ENCODE measurements at places on chromosomes 4 and X.

GRCh38 chr4:20203508-20203907 lies 48.2 kb upstream of the SLIT2 start:
- DNase-seq = no peak

DNA sequence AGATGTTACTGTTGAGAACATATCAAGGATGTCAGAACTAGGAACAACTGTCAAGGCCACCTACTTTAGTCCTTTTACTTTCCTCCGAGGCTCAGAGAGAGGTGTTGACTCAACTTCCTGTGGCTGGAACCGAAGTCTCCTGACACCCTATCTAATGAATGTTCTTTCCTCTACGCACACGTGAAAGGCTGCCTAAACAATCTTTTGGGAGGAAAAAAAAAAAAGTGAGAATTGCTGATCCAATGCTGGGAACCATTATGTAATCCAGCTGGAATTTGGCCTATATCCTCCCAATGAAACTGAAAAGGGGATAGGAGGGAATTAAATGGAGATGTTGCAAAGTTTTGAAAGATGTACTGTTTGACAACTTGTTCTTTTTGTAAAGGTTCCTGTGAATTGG lies 8.3 kb upstream of the MAP7D3 start:
- DNase-seq = no peak

GRCh38 chr4:8679032-8679431 lies 86.5 kb downstream of the CPZ start:
- DNase-seq = no peak

- DNase-seq = peak; percentile 79
Measured at GRCh38 chr4:169791527-169792156, 33.9 kb upstream of the HPF1 start.

GRCh38 chr4:128161138-128161537 lies 100.0 kb downstream of the LARP1B start:
- DNase-seq = no peak

- DNase-seq = no peak
Measured at GRCh38 chr4:32589853-32590252, 1869.7 kb downstream of the PCDH7 start.

DNA sequence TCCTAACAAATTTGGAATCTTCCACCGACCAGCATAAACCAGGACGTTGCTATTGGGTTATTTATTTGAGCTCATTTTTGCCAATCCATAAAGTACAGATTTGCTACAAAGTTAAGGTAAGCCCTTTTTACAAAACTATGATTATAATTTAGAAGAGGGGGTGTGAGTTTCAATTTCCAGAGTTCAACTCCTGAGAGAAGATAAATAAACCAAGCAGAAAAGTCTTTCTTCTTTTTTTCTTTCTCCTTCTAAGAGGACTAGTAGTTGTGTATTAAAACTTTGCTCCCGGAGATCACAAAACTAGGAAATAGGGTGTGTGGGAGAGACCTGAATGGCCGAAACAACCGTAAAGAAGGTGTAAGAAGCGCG lies 2.6 kb downstream of the PITX2 start:
- no peak for DNase-seq

GRCh38 chr4:66769441-66769840 lies 775.9 kb downstream of the CENPC start:
- DNase-seq = no peak

GRCh38 chr4:13399257-13399656 lies 84.9 kb downstream of the RAB28 start:
- DNase-seq = no peak

- no peak for DNase-seq
Measured at GRCh38 chr4:123166023-123166422, 230.6 kb upstream of the SPRY1 start.

DNA sequence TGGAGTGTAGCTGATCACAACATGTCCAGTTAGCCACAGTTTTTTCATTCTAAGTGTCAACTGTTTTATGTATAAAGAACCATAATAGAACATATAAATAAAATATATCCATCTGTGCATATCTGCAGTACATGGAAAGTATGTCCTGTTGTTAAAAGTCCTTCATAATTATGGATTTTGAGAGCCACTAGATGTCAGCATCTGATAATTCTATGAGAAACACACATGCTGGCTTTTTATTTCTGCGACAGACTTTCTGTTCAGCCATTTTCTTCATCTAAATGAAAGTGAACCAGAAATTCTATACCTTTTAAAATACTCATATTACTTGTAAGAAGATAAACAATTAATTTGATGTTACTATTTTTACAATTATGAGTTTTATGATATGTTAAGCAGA lies 251.5 kb downstream of the GPM6A start:
- peak; percentile 9 for DNase-seq

GRCh38 chrX:14411326-14411725 lies 118.0 kb upstream of the GLRA2 start:
- no peak for DNase-seq

- no peak for DNase-seq
Measured at GRCh38 chr4:94463771-94464170, 12.0 kb downstream of the PDLIM5 start.

DNA sequence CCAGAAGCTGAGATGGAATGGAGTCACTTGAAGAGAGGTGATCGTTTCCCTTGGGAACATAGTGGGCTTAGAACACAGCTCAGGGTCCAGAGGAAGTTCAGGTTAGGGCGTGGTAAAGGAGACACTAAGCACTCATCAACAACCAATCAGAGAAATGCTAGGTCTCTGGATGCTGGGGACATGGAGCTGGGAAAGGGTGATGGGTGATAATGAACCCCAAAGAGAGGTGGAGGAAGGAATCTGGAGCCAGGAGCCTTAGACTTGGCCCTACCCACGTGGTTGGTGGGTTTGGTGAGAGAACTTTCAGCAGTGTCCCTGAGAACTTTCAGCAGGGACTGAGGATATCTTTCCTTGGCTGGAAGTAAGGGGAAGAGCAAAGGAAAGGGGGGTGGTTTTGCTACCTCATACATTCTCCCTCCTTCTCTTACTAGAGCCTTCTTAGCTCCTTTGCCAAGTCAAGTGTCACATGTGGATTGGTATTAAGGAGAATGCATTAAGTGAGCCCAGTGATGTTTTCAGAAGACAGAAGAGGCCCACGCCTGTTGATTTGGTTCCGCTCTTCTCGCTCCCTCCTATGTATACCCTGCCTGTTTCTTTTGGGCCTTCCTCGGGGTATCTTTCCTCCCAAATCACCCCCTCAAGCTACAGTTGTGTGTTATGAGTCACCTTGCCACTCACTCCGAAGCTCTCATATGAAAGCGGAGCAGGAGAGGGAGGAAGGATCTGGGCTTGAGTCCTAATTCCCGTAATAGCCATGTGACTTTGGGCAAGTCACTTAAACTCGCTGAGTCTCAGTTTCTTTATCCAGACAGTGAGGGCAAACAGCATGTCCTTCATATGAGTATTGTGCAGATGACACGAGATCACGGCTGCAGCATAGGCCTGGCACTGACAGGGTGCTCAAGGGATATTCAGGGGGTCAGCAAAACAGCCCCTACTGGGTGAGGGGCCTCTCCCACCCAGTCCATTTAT lies 63.1 kb downstream of the TSC22D3 start:
- DNase-seq = no peak

GRCh38 chr4:86307432-86307831 lies 52.4 kb downstream of the MAPK10 start:
- no peak for DNase-seq

DNA sequence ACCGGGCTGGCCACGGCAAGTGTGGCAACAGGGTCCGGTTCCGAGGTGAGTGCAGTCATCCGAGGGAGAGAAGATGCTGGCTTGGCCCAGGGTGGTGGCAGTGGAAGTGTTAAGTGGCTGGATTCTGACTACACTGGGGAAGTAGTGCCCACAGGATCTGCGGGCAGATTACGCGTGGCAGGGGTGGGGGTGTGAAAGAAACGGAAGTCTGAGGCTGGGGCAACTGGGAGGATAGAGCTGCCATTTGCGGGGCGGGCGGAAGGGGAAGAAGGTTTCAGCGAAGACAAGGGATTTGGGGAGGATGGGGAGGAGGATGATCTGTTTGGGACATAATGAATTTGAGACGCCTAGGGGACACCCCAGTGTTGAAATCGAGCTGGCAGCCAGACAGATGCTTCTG lies 5.3 kb downstream of the RS1 start:
- DNase-seq = no peak

DNA sequence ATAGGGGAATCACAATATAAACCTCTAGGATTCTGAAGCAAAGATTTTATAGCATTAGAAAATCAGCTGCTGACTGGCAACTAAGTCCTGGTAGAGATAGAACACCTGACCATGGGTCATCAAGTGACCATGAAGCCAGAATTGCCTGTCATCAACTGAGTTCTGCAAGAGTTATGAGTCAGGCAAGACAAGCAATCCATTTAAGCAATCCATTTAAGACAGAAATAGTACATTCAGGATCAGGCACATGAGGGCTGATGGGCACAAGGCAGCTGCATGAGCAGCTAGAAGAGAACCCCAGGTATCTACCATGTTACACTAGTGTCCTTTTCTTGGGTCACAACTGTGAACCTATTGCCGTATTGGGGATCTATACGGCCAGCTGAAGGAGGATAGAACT lies 98.9 kb downstream of the SPRY1 start:
- no peak for DNase-seq

- no peak for DNase-seq
Measured at GRCh38 chr4:33961761-33962160, 2282.6 kb downstream of the ARAP2 start.

GRCh38 chr4:825971-826330 lies at the start of gene CPLX1:
CPLX1 (minus strand) TSS chr4:826129; CDS start chr4:824522, 1,607 bp downstream.
- peak; percentile 5 for DNase-seq

DNA sequence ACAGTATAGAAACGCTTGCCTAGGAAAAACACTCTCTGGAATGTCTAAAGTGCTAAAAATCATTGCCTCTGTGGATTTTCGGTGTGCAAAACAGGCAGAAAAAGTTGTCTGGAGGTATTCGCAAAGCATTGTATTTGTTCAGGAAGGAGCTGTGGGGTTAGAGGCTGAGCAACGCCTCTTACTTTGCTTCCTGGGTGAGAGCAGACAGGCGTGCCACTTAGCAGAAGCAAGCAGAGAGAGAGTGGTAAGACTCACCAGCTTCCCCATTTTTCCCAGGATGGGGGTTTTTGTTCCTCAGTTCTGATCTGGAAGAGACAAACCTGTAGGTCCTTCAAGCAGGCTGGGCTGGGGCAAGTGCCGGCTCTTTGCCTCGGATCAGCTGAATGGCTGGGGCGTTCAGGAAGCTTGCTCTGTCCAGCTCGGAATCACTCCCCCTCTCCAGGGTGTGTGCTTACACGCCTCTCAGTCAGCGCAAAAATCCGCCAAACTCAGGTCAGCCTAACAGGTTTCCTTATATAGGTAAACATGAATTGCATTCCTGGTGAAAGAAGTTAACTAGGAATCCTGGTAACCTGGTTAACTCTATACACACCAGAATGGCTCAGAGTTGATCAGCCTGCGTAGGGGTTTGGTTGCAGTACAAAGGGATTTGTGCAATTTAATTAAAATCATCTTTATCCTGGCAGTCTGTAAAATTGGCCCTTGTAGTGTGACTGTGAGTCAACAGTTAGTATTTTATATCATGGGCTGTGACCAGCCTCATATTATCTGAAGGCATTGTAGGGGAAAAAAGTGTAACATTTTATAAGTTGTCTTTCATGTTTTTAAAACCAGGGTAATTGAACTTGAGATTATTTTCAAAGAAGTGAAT lies 213.1 kb upstream of the MID1 start:
- DNase-seq = peak; percentile 49

DNA sequence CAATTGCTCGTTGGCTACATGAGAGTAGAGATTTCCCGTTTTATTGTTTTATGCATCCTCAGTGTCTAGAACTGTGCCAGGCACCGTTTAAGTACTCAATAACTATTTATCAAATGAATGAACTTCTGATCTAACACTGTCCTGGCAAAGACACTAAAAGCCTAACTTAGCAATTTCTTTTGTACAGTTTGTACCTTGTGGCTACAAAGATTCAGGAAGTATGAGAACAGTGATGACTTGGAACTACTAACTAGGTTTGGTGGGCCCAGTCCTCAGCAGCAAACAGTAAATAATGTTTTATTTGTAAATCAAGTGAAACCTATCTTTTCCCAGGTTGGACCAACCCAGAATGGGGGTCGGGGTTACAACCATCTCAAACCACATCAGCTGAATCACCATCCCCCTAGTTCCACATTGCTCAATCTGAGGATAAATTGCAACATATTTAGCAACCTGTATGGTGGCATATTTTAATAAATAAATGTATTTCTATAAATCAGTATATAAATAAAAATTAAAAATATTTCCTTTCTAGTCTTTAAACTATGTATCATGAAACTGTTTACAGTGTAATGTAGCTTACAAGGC lies 12.3 kb upstream of the SCRG1 start:
- no peak for DNase-seq

Measured in SHP77 (cell line).